Natural killer cell (primary cell): ENCODE measurements at places on chromosomes 16 and 17. TPM values are rescaled to one million over a fixed set of nuclear protein-coding genes. Genes with fewer than 3 reads are reported as not detected.

TK1 gene
- 2.1 TPM for total RNA-seq

DNA sequence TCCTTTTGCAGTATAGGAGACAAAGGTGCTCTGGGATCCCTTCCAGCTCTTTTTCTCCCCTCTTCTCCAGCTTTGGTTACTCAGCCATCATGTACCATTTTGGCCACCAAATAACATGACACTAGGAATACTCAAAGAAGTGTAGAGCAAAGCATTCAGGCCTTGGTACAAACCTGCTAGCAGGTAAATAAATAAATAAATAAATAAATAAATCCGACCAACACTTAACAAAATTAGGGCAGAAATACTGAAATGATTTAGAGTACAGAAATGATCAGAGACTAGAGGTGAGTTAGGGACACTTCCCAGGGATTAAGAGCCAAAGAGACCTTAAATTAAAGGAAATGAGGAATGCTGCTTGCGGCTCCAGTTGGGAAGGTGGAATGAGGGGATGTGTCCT is 17.7 kb upstream of the ITGB3 start:
- DNase-seq = no peak

- no peak for DNase-seq
Measured at GRCh38 chr17:82060001-82060380, 5.6 kb downstream of the DUS1L start.

DNA sequence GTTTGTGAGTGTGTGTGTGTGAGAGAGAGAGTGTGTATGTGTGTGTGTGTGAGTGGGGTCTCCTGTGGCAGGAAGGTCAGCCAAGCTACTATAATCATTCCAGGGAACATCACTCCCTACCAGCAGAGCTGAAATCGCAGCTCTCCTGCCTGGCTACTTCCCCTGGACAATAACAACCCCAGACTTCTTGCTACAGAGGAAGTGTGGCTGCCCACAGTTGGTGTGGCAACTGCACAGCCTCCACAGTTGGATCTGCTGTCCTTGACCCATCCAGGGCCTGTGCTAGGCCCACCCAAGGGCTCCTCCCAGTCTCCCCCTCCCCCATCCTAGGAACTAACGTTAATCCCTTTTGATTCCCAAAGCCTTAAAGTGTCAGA is 1.5 kb downstream of the SLC13A5 start:
- no peak for DNase-seq

- DNase-seq = no peak
Measured at GRCh38 chr16:50816901-50817555, 75.1 kb downstream of the CYLD start.

- no peak for DNase-seq
Measured at GRCh38 chr17:21463779-21464407, 87.7 kb downstream of the KCNJ12 start.
